Spleen (tissue), 13 donors: ENCODE measurements at places on chromosomes 16 and 17. TPM values are rescaled to one million over a fixed set of nuclear protein-coding genes. Genes with fewer than 3 reads are reported as not detected.

- H3K27me3 ChIP-seq, result no peaks in the 10 kb centered on the region
- H3K4me3 ChIP-seq, result no peak overlapping the region
- H3K27ac ChIP-seq, result no peak overlapping the region
- no peaks in the 10 kb centered on the region for H3K36me3 ChIP-seq
These were observed 336.8 kb upstream of the MON1B start for GRCh38 chr16:76854234-76854633.

GRCh38 chr17:56624309-56624708 is 30.8 kb downstream of the NOG start:
- no peaks in the 10 kb centered on the region for H3K36me3 ChIP-seq
- H3K27ac ChIP-seq, result no peak overlapping the region
- DNase-seq, result no peak
- H3K4me3 ChIP-seq, result no peak overlapping the region
- H3K27me3 ChIP-seq, result no peaks in the 10 kb centered on the region

DNA sequence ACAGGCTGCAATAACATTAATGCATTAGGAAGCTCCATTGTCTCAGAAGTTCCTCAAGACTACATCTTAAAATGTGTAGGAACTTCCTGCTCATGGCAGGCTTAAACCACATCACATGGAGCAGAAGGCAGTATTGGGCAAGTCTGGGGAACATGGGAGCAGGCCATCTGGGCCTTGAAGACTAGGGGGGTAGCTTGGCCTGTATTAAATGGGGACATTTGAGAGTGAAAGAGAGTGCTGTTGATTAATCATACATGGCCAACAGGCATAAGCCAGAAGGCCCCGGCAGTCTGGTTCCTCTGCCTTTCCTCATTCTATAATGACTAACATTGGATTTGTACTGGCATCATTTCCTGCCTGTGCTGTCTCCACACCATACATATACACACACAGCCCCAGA is 25.2 kb upstream of the SLC5A11 start:
- H3K4me1 ChIP-seq, result no peaks in the 10 kb centered on the region
- peaks cover 95% of the 10 kb centered on the region for H3K36me3 ChIP-seq
- no peaks in the 10 kb centered on the region for H3K27me3 ChIP-seq
- DNase-seq, result no peak

- H3K36me3 ChIP-seq, result no peaks in the 10 kb centered on the region
- no peaks in the 10 kb centered on the region for H3K27me3 ChIP-seq
- H3K27ac ChIP-seq, result no peak overlapping the region
- H3K4me3 ChIP-seq, result no peak overlapping the region
These were observed 602.0 kb upstream of the C16orf82 start for GRCh38 chr16:26464576-26465266.

- no peaks in the 10 kb centered on the region for H3K27me3 ChIP-seq
- H3K36me3 ChIP-seq, result no peaks in the 10 kb centered on the region
- DNase-seq, result no peak
- H3K27ac ChIP-seq, result no peak overlapping the region
These were observed 36.4 kb upstream of the TMEM97 start for GRCh38 chr17:28282596-28282995.

- peak; percentile 81 for DNase-seq
- no peaks in the 10 kb centered on the region for H3K27me3 ChIP-seq
- H3K4me1 ChIP-seq, result peaks cover 65% of the 10 kb centered on the region
- H3K4me3 ChIP-seq, result no peak overlapping the region
These were observed 3.4 kb upstream of the PPP1R9B start for GRCh38 chr17:50153650-50154575.

- H3K4me1 ChIP-seq, result peaks cover 23% of the 10 kb centered on the region
- peak within 1 kb of the TSS; percentile 81 for H3K4me3 ChIP-seq
- H3K27ac ChIP-seq, result peak within 1 kb of the TSS; percentile 74
- no peaks in the 10 kb centered on the region for H3K36me3 ChIP-seq
These were observed at the start of gene NT5C3B for GRCh38 chr17:41835800-41836549. TSS of gene NT5C3B (minus strand) at chr17:41836232. CDS start at chr17:41836193, 39 bp downstream.

DNA sequence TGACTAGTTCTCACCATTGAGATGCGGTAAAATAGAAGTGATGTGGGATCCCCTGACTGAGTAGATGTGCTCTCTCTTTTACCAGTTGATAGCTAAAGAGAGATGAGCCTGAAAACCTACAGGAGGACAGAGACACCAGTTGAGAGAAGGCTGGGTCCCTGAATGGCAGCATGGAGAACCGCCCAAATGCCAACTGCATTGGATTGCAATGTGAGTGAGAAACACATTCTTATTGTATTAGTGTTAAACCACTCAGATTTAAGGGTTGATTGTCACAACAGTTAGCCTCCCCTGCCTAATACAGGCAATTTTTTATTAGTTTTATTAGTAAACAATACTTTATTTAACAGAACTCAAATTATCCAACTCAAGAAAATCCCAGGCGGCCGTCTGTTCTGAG is 61.2 kb downstream of the SPACA3 start:
- DNase-seq, result no peak
- H3K27ac ChIP-seq, result no peak overlapping the region
- H3K27me3 ChIP-seq, result no peaks in the 10 kb centered on the region
- H3K36me3 ChIP-seq, result no peaks in the 10 kb centered on the region
- H3K4me3 ChIP-seq, result no peak overlapping the region

DNA sequence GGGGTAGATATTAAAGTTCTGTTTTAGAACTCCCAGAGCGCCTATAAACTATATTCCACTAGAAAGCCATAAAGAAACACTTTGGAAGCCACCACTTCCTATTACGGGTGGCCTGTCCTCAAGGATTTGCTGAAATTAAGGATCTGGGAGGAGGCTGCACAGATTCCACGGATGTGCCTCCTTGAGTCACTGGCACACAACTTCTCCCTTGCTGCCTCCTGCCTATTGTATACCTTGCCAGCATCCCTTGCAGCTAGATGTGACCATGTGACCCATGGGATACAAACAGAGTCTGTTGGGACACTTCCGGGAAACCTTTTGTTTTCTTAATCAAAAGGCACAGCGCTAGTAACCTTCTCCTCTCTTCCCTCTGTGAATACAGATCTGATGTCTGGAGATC is 263.0 kb downstream of the C16orf95 start:
- H3K27ac ChIP-seq, result no peak overlapping the region
- H3K27me3 ChIP-seq, result no peaks in the 10 kb centered on the region
- DNase-seq, result no peak

GRCh38 chr17:33888455-33888854 is 366.6 kb upstream of the CCL2 start:
- no peak overlapping the region for H3K27ac ChIP-seq
- no peak for DNase-seq
- H3K4me3 ChIP-seq, result no peak overlapping the region

- no peaks in the 10 kb centered on the region for H3K27me3 ChIP-seq
- no peaks in the 10 kb centered on the region for H3K4me1 ChIP-seq
- DNase-seq, result no peak
- no peaks in the 10 kb centered on the region for H3K36me3 ChIP-seq
- no peak overlapping the region for H3K4me3 ChIP-seq
These were observed 224.9 kb downstream of the CA10 start for GRCh38 chr17:51933647-51934046.

GRCh38 chr17:40351359-40352236 is 12.9 kb downstream of the GJD3 start:
- H3K36me3 ChIP-seq, result no peaks in the 10 kb centered on the region
- peak overlapping the region; percentile 51 for H3K27ac ChIP-seq
- H3K4me3 ChIP-seq, result no peak overlapping the region

GRCh38 chr17:73291260-73291801 is 20.5 kb downstream of the CDC42EP4 start:
- no peaks in the 10 kb centered on the region for H3K36me3 ChIP-seq
- peak; percentile 83 for DNase-seq
- peaks cover 87% of the 10 kb centered on the region for H3K4me1 ChIP-seq
- no peak overlapping the region for H3K4me3 ChIP-seq
- no peaks in the 10 kb centered on the region for H3K27me3 ChIP-seq

GRCh38 chr17:15213381-15214087 is 51.6 kb downstream of the PMP22 start:
- peaks cover 3% of the 10 kb centered on the region for H3K27me3 ChIP-seq
- H3K4me3 ChIP-seq, result no peak overlapping the region
- DNase-seq, result no peak

GRCh38 chr17:34799751-34800150 is 161.5 kb downstream of the CCT6B start:
- H3K27ac ChIP-seq, result no peak overlapping the region
- H3K36me3 ChIP-seq, result no peaks in the 10 kb centered on the region
- H3K27me3 ChIP-seq, result no peaks in the 10 kb centered on the region
- H3K4me1 ChIP-seq, result no peaks in the 10 kb centered on the region
- no peak for DNase-seq

Gene SCN4A
- 0.70 TPM for polyA plus RNA-seq

Gene CACNG3
- polyA plus RNA-seq, result not detected
